Bronchus fibroblast of lung (primary cell): ENCODE measurements at places on chromosomes 3 and 15. TPM values are rescaled to one million over a fixed set of nuclear protein-coding genes. Genes with fewer than 3 reads are reported as not detected.

The REC114 gene
- not detected in 2 replicates for total RNA-seq

The SPATA12 gene
- total RNA-seq, result under 0.01 and 0.15 TPM in 2 replicates

The WDR73 gene
- 12.9 and 14.3 TPM in 2 replicates for total RNA-seq

The FEZF2 gene
- not detected in 2 replicates for total RNA-seq

The SLC12A8 gene
- total RNA-seq, result 4.8 and 6.2 TPM in 2 replicates

The RGMA gene
- 3.6 and 5.7 TPM in 2 replicates for total RNA-seq

The RARB gene
- total RNA-seq, result 7.3 and 8.7 TPM in 2 replicates

The STRIT1 gene
- not detected in 2 replicates for total RNA-seq

The NUSAP1 gene
- total RNA-seq, result 106 and 111 TPM in 2 replicates

The NOX5 gene
- total RNA-seq, result 0.15 TPM in 1 of 2 replicates, not detected in the other

The SLC28A2 gene
- total RNA-seq, result not detected in 2 replicates

The SGO1 gene
- total RNA-seq, result 9.5 and 11.8 TPM in 2 replicates

The TMEM266 gene
- total RNA-seq, result under 0.01 TPM in 1 of 2 replicates, not detected in the other

The PRTG gene
- 3.4 and 4.2 TPM in 2 replicates for total RNA-seq

The PGBD4 gene
- 0.67 and 0.74 TPM in 2 replicates for total RNA-seq

The C3orf22 gene
- not detected in 2 replicates for total RNA-seq

The CCR5 gene
- not detected in 2 replicates for total RNA-seq

The PPM1M gene
- total RNA-seq, result 14.5 and 15.6 TPM in 2 replicates

The ZNF80 gene
- total RNA-seq, result not detected in 2 replicates

The DPPA2 gene
- total RNA-seq, result not detected in 2 replicates

The CIB2 gene
- total RNA-seq, result 2.2 and 2.8 TPM in 2 replicates

The SV2B gene
- total RNA-seq, result not detected in 2 replicates

The KIF15 gene
- total RNA-seq, result 14.4 and 15.5 TPM in 2 replicates

The ANKUB1 gene
- total RNA-seq, result not detected in 2 replicates

The STX19 gene
- total RNA-seq, result not detected in 2 replicates

The ATP2B2 gene
- total RNA-seq, result not detected in 2 replicates

The IGF2BP2 gene
- 67.6 and 67.9 TPM in 2 replicates for total RNA-seq

The TLR9 gene
- under 0.01 TPM in 1 of 2 replicates, not detected in the other for total RNA-seq

The GOLGA8T gene
- 0.15 TPM in 1 of 2 replicates, not detected in the other for total RNA-seq

The PRSS50 gene
- not detected in 2 replicates for total RNA-seq
